Activated T-helper 1 cell treated with anti-CD3 and anti-CD28 coated beads, Interleukin-2, amount 50 U/mL, for 16 hours (primary cell): ENCODE measurements at places on chromosomes 5 and 9.

GRCh38 chr5:12902611-12903010, 998.4 kb upstream of the CTNND2 start:
- DNase-seq, result no peak

- no peak for DNase-seq
Observed at GRCh38 chr5:63127054-63127453, 548.4 kb downstream of the LRRC70 start.

DNA sequence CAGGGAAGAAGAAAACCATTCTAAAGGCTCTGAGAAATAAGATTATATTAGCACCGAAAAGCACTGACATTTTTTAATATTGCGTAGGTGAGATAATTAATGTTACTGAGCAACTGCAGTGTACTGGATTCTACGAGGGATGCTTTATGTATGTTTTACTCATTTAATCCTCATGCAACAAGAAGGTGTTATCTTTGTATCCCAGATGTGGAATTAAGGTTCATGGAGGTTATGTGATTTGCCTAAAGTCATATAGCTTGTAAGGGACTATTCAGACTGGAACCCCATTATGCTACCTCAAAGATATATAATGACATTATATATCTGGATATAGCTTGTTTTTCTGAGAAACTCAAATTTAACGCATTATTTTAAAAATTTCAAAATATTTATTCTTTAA, 2.5 kb downstream of the FBXO4 start:
- no peak for DNase-seq

DNA sequence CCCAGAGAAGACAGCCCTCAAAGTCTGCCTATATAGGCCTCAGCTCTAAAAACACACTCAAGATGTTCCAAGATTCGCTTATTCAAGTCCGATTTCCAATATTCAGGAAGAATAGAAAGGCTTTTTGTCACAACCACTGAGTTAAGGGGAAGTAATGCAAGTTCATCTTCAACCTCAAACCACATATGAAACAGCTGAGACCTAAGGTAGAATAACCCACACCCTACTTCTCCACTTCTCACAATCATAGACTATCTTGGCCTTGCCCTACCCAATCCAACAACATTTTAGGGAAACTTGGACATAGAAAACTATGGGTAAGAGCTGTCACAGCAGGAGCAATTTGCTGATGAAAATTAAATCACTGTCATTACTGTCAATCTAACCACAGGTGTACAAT, 152.0 kb upstream of the LRRTM2 start:
- DNase-seq, result no peak

GRCh38 chr5:110439296-110439695, 287.2 kb downstream of the TMEM232 start:
- DNase-seq, result no peak

- no peak for DNase-seq
Observed at GRCh38 chr9:1200847-1201251, 150.7 kb downstream of the DMRT2 start.

GRCh38 chr5:1412163-1412562, 33.1 kb downstream of the SLC6A3 start:
- no peak for DNase-seq

DNA sequence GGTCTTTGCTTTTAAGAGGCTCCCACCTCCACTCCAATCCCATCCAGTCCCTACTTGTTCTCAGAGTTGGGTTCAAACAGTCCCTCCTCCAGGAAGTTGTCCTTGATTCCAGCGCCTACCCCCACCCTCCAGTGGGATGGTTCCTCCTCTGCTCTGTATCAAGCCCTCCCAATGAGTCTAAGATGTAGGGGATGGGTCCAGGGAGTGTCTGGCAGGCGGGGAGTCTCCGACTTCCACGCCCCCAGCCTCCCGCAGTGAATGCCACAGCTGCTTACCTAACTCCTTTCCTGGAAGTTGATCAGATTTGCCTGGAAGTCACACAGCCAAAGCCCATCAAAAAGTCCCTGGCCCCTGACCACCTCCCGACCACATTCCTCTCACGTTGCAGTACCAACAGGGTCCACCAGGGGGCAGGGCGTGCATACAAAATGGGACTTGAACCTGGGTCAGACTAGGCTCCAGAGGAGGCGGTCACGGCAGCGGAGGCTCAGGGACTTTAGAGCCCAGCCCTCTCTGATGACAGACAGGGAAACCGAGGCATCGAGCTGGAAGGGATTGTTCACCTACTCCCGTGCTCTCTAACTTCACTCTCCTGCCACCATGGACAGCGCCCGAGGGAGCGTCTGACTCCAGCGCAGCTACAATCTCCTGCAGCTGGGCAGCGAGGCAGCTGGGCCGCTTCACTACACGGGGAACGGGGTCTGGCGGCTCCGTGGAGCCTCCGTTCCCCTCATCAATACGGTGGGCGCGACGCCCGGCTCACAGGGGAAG, 25.0 kb upstream of the TDRD7 start:
- DNase-seq, result peak; percentile 57

- DNase-seq, result no peak
Observed at GRCh38 chr5:158811350-158811749, 288.4 kb downstream of the EBF1 start.

GRCh38 chr9:36597412-36598178, 24.9 kb downstream of the MELK start:
- no peak for DNase-seq

DNA sequence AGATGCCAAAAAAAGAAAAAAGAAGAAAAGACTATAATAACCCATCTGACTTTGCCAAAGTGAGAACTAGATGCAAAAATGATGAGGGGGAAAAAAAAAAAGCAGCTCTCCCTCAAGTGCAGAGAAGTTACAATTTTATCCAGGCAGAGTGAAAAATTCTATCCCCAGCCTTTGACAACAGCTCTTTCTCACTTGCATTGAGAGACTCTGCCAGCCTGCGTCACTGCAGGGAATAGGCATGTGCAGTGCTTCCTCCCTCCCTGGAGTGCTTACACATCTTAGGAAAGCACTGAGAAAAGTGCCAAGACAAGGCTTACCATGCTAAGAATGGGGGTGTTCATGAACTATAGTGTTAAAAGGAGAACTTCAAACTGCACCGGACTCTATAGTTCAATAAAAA, 418.6 kb upstream of the TYRP1 start:
- no peak for DNase-seq

GRCh38 chr5:102700120-102700831, 54.8 kb upstream of the PAM start:
- no peak for DNase-seq

DNA sequence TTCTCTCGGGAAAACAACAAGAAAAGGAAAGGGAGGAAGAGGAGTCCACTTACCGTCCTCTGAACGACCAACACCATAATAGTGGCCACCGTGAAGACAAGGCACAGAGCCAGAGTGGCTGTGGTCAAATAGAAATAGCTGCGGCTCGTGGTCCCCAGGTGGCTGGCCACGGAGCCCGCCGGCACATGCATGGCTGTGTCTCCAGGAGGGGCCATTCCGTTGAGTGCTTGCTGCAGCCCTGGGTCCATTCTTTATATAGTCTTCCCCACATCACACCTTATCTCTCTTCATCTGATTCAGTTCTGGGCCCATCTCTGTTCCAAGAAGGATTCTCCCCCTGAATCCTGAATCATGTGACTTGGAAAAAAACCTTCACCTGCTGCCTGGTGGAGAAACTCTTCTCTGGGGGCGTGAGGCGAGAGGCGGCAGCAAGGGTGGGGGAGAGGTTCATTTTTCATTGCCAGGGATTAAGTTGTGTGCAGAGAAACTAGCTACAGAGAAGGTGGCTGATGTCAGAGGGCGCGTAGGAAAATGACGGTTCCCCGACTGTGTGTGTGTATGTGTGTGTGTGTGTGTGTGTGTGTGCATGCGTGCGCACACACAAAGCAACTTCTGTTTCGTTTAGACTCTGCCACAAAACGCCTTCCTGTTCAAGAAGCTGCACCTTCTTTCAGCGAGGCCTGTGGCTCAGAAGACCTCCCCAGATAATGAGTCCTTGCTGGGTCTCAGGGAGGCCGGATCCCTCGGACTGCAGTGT, at the start of gene TNFSF8:
Gene TNFSF8 (minus strand): TSS at position 536 of the 757 bp plus-strand sequence. CDS start 288 bp downstream, at position 248.
- DNase-seq, result peak; percentile 23

DNA sequence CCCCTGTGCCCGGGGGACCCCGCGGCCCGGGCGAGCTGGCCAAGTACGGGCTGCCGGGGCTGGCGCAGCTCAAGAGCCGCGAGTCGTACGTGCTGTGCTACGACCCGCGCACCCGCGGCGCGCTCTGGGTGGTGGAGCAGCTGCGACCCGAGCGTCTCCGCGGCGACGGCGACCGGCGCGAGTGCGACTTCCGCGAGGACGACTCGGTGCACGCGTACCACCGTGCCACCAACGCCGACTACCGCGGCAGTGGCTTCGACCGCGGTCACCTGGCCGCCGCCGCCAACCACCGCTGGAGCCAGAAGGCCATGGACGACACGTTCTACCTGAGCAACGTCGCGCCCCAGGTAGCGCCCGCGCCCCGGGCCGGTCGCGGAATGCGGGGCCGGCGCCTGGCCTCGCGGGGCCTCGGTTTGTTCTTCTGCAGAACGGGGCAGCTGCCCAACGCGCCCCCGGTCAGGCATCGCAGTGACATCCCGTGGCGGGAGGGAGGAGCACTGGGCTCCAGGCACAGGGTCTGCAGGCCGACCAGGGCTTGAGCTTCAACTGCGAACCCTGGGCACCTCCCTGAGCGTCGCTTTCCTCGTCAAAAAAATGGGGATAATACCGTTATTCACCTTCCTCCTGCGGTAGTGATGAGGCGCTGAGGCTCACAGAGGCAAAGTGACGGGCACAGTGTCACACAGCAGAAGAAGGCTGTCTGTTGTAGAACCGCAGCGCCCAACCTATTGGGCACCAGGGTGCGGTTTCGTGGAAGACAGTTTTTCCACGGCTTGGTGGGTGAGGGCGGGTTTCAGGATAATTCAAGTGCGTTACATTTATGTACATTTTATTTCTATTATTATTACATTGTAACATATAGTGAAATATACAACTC, 777 bp downstream of the ENDOG start:
- DNase-seq, result no peak

GRCh38 chr5:22985446-22985845, 132.3 kb upstream of the CDH12 start:
- no peak for DNase-seq

DNA sequence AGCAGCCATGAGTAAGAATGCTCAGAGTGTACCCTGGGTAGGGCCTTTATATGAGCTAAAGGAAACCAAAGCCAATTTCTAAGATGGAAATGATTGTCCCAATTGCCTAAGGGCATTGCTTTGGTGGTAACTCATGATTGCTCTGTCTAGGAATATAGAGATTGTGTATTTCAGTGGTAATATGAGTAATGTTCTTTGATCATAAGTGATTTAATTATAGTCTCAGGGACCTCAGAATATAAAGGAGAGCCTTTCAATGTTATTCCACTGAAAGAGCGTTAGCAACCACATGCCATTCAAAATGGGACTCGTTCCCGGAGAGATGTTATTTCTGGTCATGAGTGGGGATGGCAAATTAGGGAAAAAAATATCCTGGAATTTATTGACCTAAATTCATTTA, 340.5 kb downstream of the ARHGEF28 start:
- no peak for DNase-seq

DNA sequence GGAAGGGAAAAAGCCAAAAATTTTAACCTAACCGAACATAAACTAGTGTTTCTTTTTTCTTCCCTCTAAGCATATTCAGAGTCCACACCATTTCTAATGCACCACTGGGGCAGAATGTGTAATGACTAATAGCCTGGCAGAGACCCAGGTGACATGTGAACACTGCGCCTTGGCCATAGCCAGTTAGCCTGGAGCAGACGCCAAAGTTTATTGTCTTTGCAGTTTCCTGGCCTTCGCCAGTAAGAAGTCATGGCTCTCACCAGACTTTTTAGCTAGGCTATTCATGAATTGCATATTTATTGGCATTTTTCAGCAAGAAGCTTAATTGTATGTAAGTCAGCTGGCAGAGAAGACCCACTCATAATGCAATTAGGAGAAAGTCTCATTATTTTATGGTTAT, 182.8 kb upstream of the SLC27A6 start:
- DNase-seq, result no peak

- DNase-seq, result no peak
Observed at GRCh38 chr9:113350937-113351336, 1.6 kb downstream of the BSPRY start.

DNA sequence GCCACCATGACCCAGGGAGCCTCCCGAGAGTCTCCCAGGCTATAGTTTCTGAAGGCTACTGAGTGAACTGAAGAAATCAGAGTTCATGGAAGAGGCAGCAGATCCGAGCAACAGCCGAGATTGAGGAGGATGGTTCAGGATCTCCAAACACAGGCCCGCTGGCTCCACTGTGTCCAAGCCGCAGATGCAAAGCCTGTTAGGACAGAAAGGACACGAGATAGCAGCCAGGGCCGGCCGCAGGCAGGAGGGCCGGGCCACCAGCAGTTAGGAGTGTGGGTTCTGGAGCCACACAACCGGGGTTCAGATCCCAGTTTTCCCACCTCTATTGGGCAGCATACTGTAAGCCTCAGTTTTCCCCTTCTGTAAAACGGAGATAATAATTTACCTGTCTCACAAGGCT, 27.7 kb downstream of the NEK6 start:
- DNase-seq, result no peak

DNA sequence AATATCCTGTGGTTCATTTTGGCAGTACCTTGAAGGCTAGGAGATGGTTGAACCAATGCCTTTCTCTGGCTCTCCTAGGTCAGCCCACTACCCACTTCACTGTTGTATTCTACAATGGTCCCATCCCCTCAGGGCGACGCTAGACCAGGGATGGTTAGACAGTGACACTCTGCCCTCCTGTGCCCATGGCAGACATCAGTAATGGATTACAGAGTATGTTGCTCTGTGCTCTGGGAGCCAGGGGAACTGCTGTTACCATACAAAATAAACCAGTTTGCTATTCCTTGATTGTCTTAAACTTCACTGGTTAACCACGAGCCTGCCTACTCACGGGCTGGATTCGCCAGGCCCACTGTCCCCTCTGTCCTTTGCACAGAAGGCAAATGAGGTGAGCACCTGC, 33.7 kb downstream of the NCS1 start:
- DNase-seq, result no peak

GRCh38 chr9:130893341-130894101, 3.1 kb downstream of the QRFP start:
- no peak for DNase-seq

DNA sequence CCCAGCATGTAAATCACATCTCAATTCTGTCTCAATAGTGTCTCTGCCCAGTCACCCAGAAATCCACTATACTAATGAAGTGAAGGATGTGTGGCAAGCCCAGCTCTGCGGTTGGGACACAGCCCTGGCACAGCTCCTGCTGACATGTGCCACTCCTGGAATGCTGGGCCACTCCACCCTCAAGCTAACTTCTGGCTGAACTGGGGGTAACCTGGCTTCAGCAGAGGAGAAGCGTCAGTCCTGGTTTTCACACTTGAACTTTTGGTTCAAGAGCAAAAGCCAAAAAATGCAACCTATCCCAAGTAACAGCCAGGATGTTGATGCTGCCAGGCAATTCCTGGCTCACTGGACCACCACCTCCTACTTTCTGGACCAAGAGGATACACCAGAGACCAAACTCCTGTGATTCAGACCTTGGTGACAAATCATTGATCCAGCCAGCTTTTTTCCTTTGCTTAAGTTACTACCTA, 86.4 kb downstream of the ARRDC3 start:
- no peak for DNase-seq

GRCh38 chr5:12959713-12960112, 984.8 kb downstream of the DNAH5 start:
- no peak for DNase-seq
